ENCODE measurements at places on chromosomes 3 and 15.
A peak's percentile ranks its signal among the peaks of the same experiment; 100 is the strongest.

DNA sequence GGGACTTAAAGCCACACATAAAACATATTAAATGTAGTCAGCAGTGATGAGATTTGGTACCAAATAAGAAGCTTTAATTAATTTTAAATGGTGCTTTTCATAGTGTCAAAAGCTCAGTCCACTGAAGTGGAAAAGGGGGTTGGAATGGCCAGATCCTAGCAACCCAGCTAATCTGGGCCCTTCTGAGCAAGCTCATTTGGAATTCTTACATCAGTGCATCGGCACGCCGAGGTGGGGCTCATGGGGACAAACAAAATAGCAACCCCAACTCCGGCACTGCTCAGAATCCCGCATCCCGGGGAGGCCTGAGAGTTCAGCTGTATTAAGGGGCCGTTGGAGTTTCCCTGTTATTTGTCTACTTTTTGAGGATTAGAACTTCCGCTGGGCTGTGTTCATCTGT, 526.4 kb downstream of the SOX2 start:
- no peak for DNase-seq

- peak; percentile 30 for DNase-seq
Measured at GRCh38 chr3:186529201-186529999, 14.8 kb downstream of the CRYGS start.

DNA sequence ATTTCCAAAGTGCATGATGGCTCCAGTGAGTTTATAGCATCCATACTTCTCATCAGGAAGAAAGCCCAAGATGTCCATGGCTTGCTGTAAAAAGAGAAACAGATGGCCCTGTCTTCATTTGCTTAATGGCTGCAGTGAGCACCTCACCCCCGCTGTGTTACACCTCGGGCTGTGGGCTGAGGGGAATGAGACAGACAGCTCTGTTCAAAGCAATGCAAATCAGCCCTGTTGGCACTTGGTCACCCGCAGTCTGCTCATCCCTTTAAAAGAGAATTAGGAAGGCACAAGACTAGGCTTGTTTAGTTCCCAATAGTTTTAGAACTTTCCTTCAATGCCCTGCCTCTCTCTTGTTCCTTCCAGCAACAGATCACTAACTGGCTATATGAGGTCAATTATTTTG, 25.2 kb downstream of the MYH15 start:
- no peak for DNase-seq

GRCh38 chr3:177037241-177037640, 160.0 kb downstream of the TBL1XR1 start:
- DNase-seq = no peak

GRCh38 chr3:65723011-65723410, 315.7 kb downstream of the MAGI1 start:
- no peak for DNase-seq

GRCh38 chr3:16871915-16872842, 12.6 kb upstream of the PLCL2 start:
- peak; percentile 13 for DNase-seq

- peak; percentile 22 for DNase-seq
Measured at GRCh38 chr3:71308836-71309235, 274.7 kb downstream of the FOXP1 start.

GRCh38 chr15:95647531-95648277, 682.8 kb upstream of the NR2F2 start:
- no peak for DNase-seq

DNA sequence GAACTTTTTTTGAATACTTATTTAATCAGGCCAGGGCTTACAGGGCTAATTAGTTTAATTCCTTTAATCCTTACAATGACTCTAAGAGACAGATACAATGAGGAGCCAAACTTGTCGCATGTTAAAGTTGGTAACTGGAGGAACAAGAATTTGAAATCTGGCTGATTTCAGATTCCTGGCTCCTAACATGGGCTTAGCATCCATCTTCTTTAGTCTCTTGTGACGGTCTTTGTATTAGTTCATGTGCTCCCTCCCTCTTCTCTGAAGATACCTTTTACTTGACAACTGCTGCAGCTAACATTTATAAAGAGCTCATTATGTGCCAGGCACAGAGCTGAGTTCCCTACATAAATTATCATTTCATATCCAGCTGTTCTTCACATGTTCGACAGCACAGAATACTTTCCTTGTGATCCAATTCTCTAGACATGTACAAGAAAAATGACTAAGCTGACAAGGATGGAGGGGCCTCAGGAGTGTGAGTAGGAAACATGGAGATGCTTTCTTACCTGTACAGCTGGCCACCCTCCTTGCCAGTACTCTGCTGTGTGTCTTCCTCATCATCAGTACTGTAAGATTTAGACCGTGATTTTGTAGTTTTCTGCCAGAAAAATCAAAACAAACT, 206.8 kb upstream of the STRIT1 start:
- DNase-seq = no peak

DNA sequence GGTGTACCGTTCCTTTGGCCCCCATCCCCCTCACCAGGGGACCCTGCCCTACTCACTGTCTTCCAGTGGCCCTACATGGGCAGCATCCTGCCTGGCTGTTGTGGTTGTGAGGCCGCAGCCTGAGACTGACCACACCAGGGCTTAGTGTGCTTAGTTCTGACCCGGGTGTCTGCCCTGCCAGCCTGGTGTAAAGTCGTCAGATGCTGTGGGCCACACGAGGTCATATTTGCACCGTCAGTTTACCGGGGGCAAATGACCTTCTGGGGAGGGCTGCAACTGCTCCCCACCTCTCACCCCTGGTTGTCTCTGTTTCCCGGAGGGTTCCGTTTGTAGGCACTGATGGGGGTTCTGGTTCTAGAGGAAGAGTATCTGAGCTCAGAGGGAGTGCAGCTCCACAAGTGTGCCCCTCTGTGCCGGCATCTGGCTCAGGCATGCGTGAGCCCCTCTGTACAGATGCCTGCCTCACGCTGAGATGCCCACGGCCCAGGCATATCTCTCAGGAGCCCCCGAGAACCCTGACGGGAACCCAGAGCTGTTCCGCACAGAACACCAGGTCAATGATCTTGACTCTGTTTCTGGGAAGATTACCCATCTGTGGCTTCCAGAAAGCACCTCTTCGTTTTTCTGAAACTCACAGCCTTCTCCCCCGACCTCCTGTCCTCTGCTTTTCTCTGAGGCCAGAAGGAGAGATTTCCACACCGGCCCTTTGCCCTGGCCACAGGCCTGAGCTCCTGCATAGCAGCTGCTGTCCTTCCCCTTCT, 19.2 kb downstream of the KLF13 start:
- no peak for DNase-seq

GRCh38 chr15:89707577-89707976, 17.0 kb downstream of the WDR93 start:
- no peak for DNase-seq

GRCh38 chr15:29091666-29092065, 178.0 kb downstream of the NSMCE3 start:
- no peak for DNase-seq

DNA sequence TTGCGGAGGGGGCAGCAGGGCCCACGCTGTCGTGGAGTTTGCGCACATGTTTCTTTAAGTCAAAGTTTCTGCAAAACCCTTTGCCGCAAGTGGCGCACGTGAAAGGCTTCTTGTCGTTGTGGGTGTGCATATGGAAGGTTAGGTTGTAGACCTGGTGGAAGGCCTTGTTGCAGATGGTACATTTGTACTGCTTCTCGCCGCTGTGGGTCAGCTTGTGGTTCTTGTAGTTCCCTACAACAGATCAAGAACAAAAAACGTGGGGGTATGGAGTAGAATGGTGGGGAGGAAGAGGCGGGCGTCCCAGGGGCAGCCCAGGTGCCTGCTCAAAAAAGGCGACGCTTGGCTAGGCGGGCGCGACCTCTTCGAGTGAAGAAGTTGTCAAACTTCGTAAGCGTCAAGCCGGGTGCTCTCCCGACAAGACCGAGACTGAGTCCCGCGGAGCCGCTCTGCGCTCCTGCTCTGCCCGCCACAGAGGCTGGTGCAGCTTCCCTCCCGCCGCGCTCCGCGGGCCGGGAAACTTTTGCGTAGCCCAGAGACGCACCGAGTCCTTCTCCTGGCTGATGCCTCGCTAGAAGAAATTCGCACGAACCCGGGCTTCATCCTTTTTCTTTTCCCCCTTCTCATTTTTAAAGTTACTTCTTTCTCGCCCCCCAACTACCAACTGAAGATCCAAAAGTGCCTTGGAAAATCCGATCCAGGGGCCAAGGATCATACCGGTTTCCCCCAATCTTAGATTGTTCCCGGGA, 3.1 kb downstream of the FEZF2 start:
- DNase-seq = no peak

- no peak for DNase-seq
Measured at GRCh38 chr3:190381441-190381840, 6.5 kb upstream of the CLDN16 start.

GRCh38 chr15:91576096-91576495, 277.4 kb upstream of the SLCO3A1 start:
- no peak for DNase-seq

DNA sequence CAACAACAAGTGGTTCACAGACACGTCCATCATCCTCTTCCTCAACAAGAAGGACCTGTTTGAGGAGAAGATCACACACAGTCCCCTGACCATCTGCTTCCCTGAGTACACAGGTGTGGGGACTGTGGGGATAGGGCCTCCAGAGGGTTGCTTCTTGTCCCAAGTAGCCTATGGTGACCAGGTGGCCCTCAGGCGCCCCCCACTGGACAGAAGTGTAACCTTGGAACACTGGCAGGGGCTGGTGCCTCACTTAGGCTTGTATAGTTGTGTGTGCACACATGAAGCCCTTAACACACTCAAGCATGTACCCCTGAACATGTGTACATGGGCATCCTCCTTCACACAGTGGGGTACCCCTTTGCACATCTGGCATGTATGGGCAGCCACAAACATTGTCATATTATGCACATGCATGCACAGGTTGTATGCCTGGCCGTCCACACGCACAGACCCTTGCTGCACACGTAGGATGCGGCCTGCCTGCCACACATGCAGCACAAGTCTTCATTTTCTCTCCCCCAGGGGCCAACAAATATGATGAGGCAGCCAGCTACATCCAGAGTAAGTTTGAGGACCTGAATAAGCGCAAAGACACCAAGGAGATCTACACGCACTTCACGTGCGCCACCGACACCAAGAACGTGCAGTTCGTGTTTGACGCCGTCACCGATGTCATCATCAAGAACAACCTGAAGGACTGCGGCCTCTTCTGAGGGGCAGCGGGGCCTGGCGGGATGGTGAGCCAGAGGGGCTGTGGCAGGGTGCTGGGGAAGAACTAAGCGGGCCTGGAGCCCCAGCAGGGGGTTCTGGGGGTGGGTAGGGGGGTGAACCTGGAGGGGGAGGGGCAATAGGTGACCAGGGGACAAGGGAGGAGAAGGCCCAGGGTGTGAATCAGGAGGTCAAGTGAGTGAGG, 11.7 kb upstream of the SEMA3B start:
- DNase-seq = peak; percentile 67

- no peak for DNase-seq
Measured at GRCh38 chr15:29695489-29696167, 126.6 kb downstream of the TJP1 start.

GRCh38 chr3:62975566-62975965, 100.3 kb upstream of the CADPS start:
- DNase-seq = no peak

- DNase-seq = peak; percentile 10
Measured at GRCh38 chr15:24955531-24955921, 739 bp downstream of the SNRPN start.

GRCh38 chr3:25872200-25872877, 82.4 kb downstream of the OXSM start:
- DNase-seq = no peak

- DNase-seq = no peak
Measured at GRCh38 chr15:90033448-90033847, 32.3 kb downstream of the ZNF710 start.

GRCh38 chr3:133137042-133137996, 99.1 kb downstream of the TMEM108 start:
- no peak for DNase-seq

- DNase-seq = no peak
Measured at GRCh38 chr3:107579371-107579770, 56.6 kb downstream of the BBX start.

DNA sequence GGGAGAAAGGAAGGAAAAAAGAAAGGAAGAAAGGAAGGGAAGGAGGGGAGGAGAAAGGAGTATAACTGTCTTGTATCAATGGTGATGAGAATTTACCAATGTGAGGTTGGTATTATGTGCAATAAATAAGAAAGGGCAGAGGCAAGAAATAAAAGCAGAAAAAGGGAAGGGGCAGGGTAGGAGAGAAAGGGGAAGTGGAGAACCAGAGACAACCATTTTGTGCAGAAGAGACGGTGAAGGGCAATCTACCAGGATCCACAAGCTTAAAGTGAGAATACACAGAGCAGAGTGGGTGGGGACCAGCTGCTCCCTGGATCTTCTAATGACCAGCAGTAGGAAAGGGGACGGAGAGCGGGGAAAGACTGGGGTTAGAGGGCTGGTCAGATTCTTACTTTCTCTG, 106.9 kb upstream of the SLCO2A1 start:
- peak; percentile 28 for DNase-seq

- no peak for DNase-seq
Measured at GRCh38 chr15:100923902-100924301, 4.7 kb downstream of the LRRK1 start.

DNA sequence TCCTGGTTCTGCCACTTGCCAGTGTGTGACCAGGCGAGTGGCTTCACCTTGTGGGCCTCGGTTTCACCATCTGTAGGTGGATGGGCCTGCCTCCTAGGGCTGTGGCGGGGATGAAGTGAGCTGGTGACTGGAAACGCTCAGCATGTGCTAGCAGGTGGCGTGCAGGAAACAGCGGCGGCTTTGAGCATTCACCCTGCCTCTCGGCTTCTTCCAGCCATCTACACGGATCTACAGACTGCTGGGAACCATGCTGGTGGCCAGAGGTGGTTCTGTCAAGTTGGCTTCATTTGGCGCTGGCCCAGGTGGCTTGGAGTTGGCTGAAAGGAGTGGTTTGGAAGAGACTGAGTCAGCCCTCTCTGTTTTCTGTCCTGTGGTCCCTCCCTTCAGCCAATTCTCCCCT, 106.3 kb downstream of the NUP210 start:
- no peak for DNase-seq

DNA sequence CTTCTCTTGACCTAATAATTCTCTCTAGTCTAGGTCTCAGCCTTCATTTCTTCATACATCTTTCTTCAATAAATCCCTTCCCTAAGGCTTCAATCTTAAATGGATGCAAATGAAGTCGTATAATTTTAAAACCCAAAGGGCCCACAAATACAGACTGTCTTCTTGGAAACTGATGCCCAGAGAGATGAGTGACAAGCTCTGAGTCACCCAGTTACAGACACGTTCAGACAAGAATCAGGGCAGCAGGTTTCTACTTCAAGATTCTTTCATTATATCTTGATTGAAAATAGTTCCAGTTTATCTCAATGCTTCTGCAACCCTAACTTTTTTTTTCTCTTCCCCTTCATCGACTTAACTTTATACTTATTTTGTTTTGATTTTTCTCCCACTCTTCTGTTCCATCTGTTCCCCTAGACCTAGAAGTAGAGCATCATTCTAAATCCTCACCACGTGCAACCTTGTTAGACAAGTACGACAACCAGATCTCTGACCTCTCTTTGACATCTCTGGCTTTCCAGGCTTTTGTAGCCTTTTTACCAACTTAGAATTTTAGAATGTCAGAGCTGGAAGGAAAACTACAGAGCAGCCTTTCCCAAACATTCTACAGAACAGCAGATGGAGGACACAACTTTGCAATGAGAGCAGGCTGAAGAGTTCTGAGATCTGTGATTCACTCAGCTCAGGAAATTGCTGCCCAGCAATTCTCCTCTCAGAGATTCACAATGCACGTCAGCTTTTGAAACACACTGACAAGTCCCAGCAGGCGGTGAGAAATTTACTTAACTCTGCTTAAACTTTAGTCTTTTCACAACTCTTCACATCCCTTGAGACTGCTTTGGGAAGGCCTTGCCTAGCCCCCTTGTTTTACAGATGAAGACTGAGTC, 25.3 kb downstream of the NCEH1 start:
- no peak for DNase-seq
